ENCODE measurements at places on chromosomes 5 and 9. TPM values are rescaled to one million over a fixed set of nuclear protein-coding genes. Genes with fewer than 3 reads are reported as not detected.

GRCh38 chr9:89433826-89434225 lies 64.1 kb downstream of the SEMA4D start:
- DNase-seq: peak; percentile 48

DNA sequence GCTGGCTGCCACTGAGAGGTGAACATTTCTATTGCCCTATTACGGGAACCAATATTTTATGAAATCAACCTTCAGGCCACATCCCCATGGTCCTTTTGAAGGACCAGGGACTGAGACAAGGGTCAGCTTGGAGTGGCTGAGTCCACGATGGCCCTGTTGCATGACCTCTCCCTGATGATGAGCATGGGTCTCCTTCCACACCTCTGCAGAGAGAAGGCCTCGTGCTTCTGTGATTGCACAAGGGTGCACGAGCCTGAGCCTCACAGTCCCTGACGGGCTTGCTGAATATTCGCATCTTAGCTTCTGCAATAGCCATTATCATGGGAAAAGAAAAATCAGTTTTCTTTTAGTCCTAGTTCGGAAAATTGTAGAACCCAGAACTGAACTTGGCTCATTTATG lies 255.0 kb upstream of the IRX2 start:
- no peak for DNase-seq

DOK3 gene
- 0.44 TPM for polyA plus RNA-seq

DNA sequence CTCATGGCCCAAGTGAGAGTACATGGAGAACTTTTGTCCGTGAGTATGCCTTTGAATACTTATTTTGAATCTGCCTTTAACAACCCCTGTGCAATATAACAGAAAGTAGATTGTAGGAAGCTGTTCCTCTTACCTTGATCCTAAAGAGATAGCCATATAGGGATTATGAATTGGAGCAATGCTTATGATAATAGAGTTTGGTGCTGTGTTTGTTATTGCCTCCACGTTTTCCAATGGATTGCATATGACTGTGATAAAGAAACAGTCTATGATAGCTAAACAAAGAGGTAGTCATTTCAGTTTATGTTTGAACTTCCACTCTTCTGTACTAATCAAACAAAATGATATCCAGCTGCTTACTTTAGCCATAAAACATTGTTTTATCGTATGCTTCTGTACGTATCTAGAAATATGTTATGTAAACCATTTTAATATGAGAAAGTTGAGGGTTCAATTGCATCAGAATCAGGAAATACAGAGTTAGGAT lies 199.6 kb upstream of the RGMB start:
- no peak for DNase-seq

- DNase-seq: no peak
These were observed 116.4 kb downstream of the SV2C start for GRCh38 chr5:76199336-76200318.

GRCh38 chr9:96175001-96175400 lies 127.0 kb downstream of the HSD17B3 start:
- DNase-seq: no peak

CARTPT gene
- not detected for polyA plus RNA-seq

SLC6A19 gene
- polyA plus RNA-seq: 0.08 TPM

- DNase-seq: no peak
These were observed 974.2 kb upstream of the CDH9 start for GRCh38 chr5:28012538-28012937.

DNA sequence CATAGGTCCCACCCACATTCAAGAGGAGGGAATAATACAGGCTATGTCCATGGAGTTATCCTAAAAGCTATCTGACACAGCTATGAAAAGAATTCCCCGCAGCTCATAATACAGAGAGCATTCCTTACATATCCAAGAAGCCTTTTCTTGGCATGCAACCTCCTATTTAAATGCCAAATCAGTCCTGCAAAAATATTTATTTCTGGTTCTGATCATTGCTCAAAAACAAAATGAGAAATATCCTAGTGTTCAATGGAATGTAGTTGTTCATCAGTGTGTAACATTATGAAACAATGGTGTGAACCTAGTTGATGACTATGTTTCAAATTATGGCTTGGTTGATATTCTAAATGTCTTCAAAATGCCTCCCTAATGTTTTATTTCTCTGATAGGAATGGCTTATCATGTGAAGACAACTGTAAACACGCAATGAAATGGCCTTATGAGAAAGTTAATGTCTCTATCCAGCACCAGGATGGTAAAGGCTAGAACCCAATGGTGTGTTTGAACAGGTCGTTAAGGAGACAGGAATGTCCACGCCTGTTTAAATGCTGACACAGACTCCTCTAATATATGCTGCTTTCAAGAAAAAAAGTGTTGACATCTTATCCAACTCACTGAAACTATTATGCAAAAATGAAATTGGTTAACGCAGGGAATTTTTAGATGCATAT lies 126.7 kb upstream of the CDH6 start:
- DNase-seq: no peak

RMRP gene
- 26.8 TPM for polyA plus RNA-seq

DNA sequence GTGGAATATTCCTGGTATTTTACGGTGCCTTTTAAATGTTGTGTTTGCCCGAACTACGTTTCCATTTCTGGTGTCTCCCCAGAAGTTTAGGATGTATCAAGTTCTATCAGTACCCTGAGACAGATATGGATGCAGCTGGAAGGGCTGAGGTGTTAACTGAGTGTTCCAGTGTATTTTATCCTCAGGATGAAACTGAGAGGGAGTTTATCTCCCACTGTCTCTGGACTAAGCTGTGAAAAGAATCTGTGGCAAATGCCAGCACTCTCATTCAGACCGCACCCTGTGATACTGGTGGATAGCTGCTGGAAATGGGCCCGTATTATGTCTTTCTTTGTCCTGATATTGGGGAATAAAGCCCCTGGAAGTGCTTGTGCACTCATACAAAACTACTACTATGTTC lies 887.2 kb upstream of the TYRP1 start:
- DNase-seq: no peak

Data from psoas muscle (tissue), 8 donors.